ENCODE measurements at places on chromosomes 6 and 20.

DNA sequence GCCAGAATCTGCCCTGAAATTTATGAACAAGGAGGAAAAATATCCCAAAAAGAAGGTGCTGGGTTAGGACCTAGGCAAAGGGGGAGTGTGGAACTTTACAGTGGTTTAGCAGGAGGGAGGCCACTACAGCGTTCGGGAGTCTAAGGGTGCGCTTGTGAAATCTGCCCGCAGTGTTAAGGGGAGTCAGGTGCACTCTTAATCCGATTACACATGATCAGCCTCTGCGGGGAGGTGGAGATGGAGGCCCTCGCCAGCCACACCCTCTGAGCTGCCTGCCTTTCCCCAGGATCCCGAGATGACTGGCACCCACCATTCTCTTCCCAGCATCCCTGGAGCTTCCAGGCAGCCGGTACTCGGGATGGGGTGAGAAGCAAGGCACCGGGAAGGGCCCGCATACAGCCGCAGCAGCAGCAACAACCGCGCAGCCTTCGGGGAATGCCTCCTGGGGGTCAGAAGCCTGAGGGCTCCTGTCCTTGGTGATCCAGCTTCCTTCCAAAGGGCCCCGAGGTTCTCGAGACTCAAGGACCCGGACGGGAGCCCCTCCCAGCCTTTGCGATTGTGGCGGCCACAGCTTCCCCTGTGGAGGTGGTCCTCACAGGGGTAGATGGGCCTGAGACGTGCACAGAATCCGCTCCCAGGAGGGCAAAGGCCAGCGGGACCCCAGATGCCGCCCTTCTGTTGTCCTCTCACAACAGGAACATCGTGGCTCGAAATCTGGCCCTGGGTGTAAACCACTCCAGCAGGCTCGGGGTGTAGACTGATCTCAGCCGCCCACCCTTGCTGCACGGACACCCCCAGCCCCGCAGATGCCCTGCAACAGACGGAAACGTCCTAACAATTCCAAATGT lies 57.3 kb upstream of the CST7 start:
- peak; percentile 3 for DNase-seq

DNA sequence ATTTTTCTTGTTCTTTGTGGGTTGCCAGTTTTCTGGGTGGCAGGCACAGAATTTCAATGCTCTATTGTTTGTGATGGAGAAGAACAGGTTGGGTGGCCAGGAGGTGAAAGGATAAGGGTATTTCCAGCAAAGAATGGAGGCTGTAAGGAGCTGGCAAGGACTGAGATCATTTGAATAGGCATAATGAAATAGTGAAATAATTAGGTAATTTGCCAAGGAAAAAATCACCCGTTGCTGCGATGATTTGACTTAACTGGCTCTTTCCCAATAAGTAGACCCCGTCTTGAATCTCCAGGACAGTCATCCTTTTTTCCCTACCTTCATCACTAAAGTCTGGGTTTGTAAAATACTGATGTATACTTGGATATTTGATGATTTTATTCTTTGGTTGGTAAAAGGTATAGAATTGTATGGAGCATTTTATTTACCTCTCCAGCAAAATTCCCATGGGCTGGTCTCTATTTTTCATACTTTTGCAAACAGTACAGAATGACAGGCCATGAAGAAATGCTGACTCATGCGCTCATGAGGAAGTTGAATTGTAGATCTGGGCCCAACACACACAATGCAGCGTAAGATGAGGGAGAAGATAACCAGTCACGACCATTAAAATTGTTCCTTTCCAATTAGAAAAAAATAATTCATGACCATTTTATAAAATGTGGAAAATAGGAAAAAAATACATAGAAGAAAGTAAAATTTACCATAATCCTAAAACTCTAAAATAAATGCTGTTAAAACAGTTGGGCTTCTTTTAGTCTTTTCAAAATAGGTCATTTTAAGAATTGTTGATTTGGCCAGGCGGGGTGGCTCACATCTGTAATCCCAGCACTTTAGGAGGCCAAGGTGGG lies 2.4 kb upstream of the GCNT2 start:
- DNase-seq: no peak

DNA sequence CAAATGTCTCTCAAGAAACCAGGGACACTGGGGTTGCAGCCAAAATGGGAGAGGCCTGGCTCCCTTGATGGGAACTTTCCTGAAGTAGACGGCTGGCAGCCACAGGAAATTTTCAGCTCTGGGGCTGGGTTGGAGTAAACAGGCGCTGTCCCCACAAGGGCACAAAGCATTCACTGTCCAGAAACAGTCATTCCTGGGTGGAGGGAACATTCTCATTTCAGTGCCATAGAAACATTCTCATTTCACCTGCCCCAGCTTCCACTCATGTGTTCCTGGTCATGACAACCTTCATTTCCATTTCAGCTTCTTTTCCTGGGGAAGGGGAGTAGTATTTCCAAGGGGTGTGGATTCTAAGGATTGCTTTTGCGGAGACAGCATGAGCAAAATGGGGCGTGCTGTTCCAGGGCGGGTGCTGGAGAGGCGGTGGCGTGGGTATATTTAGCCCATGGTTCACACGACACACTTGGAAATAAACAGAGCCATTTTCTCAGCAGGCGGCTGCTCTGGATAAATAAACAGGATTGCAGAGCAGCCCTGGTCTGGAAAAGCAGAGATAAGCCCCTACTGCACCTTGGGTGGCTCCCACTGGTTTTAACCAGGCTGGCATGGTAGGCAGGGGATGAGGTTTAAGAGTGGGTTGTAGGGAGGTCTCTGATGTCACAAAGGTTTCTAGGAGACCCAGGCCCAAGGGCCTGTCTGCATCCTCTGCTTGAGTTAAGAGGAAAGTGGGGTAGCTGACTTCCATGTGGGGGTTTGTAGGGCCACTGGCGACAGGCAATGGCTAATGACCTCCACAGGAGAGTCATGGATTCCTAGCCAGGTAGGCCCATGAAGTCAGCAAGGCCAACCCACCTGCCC lies 32.9 kb downstream of the COX4I2 start:
- peak; percentile 79 for DNase-seq

GRCh38 chr6:148293181-148293995 lies 49.2 kb upstream of the SASH1 start:
- DNase-seq: no peak

DNA sequence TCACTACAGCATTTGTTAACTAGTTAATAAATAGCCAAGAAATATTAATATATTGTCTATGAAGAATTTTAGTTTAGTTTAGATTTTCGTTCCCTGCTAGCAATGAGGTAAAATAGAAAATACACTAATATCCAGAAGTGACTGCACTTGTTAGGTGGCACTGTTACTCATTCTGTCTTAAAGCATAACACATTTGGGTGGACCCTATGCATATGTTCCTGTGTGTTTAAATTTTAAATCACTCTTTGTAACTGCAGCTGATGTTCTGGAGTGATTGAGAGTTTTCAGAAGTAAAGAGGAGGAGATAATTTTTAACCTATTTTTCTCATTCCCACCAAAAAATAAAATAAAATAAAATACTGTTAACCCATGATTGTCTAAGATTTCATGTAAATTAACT lies 73.9 kb upstream of the SOX4 start:
- no peak for DNase-seq

DNA sequence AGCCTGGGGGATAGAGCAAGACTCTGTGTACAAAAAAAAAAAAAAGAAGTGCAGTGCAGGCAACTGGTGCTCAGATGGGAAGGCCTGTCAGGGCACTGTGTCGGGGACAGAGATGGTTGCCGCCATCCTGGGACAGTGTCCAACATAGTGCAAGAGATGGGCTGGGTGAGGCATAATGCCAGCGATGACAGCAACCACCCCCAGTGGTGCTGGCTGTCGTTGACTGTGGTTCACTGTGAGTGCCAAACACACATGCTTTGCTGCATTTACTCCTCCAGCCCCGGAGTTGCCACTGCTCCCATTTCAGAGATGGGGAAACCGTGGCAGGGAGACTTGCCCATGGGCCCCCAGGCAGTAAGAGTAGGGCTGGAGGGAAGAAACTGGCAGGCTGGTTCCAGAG lies 5.2 kb upstream of the C20orf203 start:
- DNase-seq: no peak

- no peak for DNase-seq
Observed at GRCh38 chr20:7195704-7196103, 428.2 kb downstream of the BMP2 start.

DNA sequence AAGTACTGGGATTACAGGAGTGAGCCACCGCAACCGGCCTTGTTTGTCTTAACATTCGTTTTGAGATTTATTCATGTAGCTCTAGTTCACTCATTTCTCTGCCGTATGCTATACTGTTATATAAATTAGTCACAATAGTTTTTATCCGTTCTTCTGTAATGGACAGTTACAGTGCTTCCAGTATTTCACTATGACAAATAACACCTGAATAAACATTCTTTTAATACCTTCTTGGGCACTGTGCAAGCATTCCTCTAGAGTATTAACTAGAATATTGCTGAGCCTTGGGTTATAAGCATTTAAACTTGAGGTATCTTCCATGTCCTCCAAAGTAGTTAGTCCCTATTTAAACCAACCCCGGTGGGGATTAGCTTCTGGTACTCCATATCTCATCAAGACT lies 45.6 kb downstream of the STK38 start:
- DNase-seq: no peak

GRCh38 chr6:117409863-117410262 lies 15.9 kb downstream of the ROS1 start:
- DNase-seq: no peak

DNA sequence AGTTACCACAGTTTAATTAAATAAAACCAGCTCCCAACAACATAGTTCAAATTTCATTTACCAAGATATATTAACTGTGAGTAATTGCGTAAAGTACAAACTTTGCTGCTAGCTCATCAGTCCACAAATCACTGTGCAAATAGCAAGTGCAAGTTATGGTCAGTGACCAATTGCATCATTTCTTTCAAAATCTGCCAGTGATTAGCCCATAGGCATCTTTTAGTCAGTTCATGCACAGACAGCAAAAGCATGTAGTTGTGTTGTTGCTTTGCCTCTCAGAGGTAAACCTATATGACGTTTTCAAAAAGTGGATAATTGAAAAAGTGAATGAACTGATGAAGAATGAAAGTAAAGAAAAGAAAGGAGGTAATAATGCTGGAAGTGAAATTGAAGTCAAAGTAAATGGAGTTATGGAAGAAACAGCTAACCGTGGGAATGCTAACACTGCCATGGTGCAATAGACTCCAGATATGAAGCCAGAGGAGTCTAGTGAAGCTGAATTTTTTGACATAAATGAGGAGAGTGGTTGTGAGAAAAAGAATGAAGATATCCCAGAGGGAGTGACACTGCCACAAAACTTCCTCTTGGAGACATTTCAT lies 36.5 kb downstream of the ENPP1 start:
- no peak for DNase-seq

GRCh38 chr6:124557873-124558272 lies 404.4 kb upstream of the RNF217 start:
- DNase-seq: no peak

Measured in HEK293T (cell line).